ENCODE measurements at places on chromosomes 3 and 15. TPM values are rescaled to one million over a fixed set of nuclear protein-coding genes. Genes with fewer than 3 reads are reported as not detected.
A peak's percentile ranks its signal among the peaks of the same experiment; 100 is the strongest.

DNA sequence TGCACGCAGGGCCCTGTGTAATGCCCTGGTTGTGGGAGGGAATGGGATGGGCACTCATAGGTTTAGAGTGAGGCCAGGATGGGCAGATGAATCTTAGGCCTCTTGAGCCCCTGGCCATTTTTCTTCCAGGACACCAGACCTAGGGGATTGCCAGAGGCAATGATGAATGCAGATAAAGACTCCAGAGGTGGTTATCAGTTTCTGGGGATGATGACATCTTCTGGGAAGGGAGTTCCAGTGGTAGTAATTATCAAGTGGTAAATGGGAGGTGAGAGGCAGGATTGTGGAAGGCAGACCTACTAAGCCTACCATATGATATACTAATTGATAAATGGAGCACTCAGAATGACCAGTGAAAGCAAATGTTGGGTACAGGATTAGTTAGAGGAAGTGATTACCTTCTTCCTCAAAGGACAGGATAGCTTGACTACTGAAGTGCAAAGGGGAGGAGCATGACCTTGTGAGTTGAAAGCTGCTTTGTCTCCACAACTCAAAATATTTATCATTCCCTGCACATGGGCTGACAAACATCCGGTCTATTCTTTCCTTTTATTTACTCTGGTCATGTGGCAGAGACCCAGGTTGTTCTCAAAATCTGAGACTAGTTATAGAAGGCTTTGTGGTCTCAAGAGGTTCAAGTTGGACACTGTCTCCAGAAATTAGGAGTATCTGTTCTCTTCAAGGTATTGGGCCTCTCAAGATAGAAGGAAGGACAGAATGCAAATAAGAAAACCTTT is 10.2 kb upstream of the MAPK6 start:
- DNase-seq, result no peak

DNA sequence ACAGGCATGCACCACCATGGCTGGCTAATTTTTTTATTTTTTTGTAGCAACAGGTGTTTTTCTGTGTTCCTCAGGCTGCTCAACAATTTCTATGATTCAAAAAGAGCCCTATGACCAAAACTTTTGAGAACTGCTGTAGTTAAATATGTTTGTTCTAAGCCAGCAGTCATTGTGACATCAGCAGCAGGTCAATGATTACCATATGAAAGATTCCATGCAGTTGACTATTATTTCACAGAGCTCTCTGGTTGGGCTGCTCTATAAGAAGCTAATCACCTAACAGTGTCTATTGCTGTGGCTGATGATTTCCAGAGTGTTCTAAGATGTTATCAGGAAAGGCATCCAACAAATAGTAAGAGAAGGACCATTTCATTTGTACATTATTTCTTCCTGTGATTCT is at the start of gene CCDC54:
Gene CCDC54 (plus strand): TSS at position 289 of the 400 bp plus-strand sequence. CDS start 149 bp downstream, outside the sequence.
- no peak for DNase-seq

DNA sequence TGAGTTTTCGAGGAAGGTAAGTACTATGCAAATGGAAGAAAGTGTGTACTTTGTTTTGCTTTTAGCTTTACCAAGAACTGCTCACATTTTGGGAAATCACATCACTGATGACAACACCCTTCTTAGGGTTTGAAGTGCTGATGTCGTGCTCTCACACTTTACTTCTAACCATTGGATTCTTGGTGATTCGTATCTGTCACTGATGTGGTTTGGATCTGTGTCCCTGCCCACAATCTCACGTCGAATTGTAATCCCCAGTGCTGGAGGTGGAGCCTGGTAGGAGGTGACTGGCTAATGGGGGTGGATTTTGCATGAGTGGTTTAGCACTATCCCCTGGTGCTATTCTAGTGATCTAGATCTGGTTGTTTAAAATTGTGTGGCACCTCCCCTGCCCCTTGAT is 75.4 kb upstream of the RGMA start:
- DNase-seq, result peak; percentile 64

GRCh38 chr3:17841190-17841828 is 98.9 kb upstream of the TBC1D5 start:
- peak; percentile 77 for DNase-seq

- DNase-seq, result no peak
Measured at GRCh38 chr3:174951034-174951433, 91.9 kb downstream of the NAALADL2 start.

- DNase-seq, result no peak
Measured at GRCh38 chr3:148601766-148602685, 95.7 kb upstream of the AGTR1 start.

DNA sequence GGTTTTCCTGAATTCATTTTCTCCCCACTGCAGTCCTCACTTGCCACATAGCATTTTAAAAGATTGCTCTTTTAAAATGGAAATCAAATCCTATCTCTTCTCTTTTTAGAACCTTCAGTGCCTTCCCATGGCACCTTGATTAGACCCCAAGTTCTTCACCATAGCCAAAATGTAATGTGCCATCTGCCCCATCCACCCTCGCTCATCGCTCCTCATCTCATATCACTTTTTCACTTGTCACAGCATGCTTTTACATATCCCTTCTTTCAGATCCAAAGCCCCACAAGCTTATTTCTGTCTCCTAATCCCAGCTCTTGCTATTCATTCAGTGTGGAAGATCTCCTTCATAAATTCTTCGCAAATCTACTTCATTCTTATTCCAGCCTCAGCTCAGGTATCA is 161.7 kb downstream of the CD47 start:
- DNase-seq, result no peak

GRCh38 chr3:174936590-174936989 is 77.5 kb downstream of the NAALADL2 start:
- DNase-seq, result no peak

- no peak for DNase-seq
Measured at GRCh38 chr15:35499723-35500122, 46.2 kb downstream of the DPH6 start.

Gene CYP8B1
- not detected for total RNA-seq

Gene NANOGP8
- not detected for total RNA-seq

Gene SLC26A6
- 42.2 TPM for total RNA-seq

Gene SAXO2
- total RNA-seq, result 1.2 TPM

Gene ACAP2
- total RNA-seq, result 67.5 TPM

Gene INSYN1
- not detected for total RNA-seq
